ENCODE measurements at places on chromosomes 1 and 21.

DNA sequence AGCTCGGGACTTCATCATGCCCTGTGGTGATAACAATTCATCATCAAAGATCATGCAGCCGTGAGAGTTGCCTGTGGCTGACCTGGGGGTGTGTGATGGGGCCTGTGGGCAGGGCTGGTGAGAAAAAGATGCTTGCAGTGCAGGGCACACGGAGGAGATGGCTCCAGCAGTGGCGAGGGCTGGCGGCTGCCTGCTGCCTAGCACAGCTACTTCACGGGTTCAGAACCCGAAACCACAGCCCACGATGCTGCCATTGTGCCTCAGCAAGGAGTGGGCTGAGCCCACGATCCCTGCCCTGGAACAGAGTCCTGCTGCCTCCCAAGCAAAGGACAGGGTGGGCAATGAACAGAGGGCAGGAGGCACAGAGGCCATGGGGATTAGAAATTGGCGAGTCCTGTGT lies 631 bp upstream of the KRTAP10-9 start:
- DNase-seq, result no peak

- DNase-seq, result no peak
Measured at GRCh38 chr1:110618668-110619067, 12.5 kb upstream of the KCNA2 start.

DNA sequence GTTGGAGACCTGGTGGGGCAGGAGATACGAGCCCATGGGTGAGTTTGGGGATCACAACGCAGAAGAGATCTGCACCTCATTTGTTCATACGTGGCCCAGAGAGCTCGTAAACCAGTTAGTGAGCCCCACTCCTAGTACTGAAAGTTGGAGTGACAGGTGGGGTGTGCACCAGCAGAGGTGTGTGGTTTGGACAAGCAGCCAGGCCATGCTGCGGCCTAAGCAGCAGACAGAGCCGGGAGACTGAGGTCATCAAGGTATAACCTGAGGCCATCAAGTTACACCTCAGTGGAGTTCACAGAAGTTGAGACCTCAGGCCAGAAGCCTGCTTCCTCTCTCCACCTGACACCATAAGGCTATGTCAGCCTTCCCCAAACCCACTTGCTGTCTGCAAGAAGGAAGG lies 27.6 kb downstream of the KCNJ6 start:
- no peak for DNase-seq

DNA sequence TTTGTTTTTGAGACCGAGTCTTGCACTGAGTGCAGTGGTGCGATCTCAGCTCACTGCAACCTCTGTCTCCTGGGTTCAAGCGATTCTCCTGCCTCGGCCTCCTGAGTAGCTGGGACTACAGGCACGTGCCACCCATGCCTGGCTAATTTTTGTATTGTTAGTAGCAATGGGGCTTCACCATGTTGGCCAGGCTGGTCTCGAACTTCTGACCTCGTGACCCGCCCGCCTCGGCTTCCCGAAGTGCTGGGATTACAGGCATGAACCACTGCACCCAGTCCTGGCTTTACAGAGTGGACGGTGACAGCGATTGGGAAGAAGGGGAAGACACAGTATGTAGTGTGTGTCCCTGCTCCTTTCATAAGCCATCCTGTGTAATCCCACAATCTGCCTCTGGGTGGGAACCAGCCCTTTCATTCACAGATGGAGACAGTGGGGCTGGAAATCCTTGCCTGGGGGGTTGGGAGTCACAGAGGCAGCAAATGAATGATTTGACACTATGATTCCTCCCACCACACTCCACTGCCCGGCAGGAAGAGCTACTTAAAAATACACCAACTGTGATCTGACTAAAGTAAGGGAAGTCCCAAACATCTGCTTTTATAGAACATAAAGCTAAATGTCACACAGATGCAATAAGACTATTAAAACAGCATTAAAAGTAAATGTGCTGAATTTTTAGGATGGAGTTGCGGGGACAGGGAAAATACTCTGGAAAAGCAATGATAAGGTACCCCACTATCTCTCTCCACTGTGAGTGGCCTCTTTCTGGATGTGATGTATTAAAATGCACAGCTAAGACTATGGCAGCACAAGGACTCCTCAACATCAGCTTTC lies 4.5 kb downstream of the PARP1 start:
- no peak for DNase-seq

GRCh38 chr1:42052072-42052699 lies 101.0 kb upstream of the GUCA2B start:
- DNase-seq, result no peak

DNA sequence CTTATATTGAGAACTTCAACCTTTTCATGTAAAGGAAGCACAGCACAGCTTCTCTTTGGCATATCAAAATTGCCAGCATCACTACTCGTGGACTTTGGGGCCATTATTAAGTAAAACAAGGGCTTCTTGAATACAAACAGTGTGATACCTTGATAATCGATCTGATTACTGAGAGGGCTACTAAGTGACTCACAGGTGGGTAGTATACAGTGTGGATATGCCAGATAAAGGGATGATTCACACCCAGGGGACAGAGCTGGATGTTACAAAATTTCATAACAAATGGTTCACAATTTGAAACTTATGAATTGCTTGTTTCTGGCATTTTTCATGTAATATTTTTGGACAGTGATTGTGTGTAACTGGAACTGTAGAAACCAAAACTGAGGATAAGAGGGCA lies 15.4 kb downstream of the HDAC1 start:
- no peak for DNase-seq

DNA sequence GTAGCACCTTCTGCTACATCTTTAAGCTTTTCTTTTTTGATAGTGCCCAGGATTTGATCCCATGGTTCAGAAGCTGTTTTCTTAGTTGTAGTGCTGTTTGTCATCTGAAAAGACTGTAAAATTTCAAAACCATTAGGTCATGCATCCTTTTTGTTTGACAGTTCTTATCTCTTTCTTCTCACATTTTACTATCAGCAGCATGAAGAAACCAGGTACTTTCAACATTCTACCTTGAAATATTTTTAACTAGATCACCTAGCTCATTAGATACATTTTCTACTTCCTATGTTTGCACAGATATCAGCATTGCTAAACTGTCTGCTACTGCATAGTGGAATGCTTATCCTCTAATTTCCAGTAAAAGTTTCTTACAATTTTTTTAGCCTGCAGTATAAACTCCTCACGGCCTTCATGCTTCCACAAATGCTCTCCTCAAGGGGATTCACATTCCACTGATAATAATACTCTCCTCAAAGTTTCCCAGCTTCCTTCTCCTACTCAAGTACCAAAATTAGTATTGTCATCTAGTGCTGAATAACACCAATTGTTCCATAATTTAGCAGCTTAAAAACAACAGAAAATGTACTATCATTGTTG lies 243.9 kb upstream of the ZRANB2 start:
- no peak for DNase-seq

DNA sequence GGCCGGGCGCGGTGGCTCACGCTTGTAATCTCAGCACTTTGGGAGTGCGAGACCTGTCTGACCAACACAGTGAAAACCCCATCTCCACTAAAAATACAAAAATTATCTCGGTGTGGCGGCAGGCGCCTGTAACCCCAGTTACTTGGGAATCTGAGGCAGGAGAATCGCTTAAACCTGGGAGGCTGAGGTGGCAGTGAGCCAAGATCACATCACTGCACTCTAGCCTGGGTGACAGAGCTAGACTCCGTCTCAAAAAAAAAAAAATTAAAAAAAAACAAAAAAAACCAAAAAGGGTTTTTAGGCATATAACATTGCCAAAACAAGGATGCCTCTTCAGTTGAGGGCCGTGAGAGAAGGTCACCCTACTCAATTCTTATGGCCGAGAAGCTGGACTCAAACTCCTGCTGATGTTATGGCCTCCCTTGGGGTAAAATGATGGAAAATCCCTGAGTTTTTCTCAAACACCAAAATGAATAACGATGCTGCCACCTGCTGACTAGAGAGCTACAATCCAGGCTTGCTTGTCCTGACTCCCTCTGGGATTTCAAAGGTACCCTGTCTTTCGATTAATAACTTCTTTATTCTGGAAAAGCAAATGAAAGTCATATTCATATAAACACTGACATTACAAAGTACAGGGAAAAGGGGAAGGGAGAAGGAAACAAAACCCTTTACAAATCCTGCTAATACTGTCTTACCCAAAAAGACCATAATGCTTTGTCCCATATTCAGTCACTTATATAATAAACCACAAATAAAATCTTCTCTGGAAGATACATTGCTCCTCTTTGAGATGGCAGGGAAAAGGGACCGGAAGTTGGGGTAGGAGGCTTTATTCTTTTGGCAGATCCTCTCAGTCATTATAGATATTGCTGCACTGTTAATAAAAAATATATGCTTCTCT lies 10.7 kb downstream of the RAB42 start:
- no peak for DNase-seq

GRCh38 chr1:223706077-223706973 lies 6.0 kb upstream of the CAPN2 start:
- DNase-seq, result no peak

All from T-helper 1 cell (primary cell).